SHP77 treated with DMSO at 0.1 percent for 48 hours (cell line): ENCODE measurements at places on chromosomes 12 and 14.
A peak's percentile ranks its signal among the peaks of the same experiment; 100 is the strongest.

- DNase-seq, result no peak
Observed at GRCh38 chr12:100266585-100266834, 369 bp downstream of the DEPDC4 start.

- DNase-seq, result no peak
Observed at GRCh38 chr12:131825146-131825892, 2.9 kb upstream of the MMP17 start.

DNA sequence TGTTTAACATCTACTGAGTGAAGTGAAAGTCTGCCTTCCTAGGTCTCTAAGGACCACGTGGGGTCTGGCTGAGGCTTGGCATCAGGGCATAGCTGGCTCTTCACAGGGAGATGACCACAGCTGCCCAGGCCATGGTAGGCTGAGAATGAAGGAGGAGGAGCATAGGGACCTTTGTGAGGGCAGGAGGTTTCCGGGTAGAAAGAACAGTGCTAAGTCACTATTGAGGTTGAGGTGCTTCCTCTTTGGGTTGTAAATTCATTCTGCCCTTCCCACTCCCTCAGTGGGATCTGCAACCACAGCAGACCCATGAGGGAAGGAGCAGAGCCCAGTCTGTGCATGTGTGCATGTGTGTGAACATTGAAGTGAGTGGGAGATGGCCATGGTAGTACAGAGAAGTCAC lies 909.6 kb downstream of the VRK1 start:
- DNase-seq, result no peak

DNA sequence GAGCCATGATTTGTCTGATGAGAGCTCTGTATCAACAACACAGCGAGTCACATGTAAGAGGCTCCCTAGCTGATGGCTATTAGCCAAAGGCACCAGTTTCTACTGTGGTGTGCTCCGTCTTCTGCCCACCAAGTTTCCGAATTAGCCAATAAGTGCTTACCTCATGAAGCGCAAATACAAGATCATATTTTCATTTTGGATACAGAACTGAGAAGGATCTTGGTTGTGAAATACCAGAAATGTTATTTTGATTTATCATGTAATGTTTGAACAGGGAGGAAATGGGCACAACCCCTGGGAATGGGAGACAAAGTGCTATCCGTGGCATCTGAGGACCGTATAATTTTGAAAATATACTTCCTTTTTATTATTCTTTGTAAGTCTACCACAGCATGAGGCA lies 234.3 kb downstream of the DACT1 start:
- no peak for DNase-seq

DNA sequence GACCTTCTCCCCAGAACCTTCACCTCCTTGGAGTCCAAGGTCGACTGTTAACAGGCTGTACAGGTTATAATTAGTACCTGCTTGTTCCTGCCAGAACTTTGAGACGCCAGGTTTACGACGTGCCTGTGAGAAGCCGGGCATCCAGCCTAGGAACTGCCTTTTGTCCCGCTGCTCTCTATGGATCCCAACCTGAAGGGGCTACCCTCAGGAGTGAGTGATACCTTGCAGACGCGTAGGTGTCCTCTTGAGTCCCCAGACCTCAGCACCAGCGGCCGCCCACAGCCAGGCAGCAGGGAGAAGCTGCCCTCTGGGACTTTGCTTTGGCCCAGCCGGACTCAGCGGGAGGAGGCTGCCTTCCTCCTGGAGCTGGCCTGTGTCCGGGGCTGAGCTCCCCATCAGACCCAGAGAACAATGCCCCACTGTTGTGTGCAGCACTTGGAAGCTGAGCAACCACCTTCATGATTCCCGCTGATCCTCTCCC lies 16.2 kb downstream of the SYNE3 start:
- DNase-seq, result no peak

- DNase-seq, result no peak
Observed at GRCh38 chr14:78092040-78092439, 78.1 kb upstream of the NRXN3 start.

- DNase-seq, result no peak
Observed at GRCh38 chr12:21576431-21576830, 28.2 kb downstream of the GYS2 start.

GRCh38 chr12:80551897-80552296 lies 107.9 kb downstream of the PTPRQ start:
- no peak for DNase-seq

- DNase-seq, result no peak
Observed at GRCh38 chr14:61429316-61429715, 107.9 kb downstream of the PRKCH start.

- DNase-seq, result peak; percentile 69
Observed at GRCh38 chr12:87368259-87368658, 660.9 kb downstream of the C12orf50 start.

- no peak for DNase-seq
Observed at GRCh38 chr12:67457136-67457535, 188.0 kb downstream of the CAND1 start.

GRCh38 chr12:127582074-127582473 lies 684.9 kb upstream of the TMEM132C start:
- no peak for DNase-seq

DNA sequence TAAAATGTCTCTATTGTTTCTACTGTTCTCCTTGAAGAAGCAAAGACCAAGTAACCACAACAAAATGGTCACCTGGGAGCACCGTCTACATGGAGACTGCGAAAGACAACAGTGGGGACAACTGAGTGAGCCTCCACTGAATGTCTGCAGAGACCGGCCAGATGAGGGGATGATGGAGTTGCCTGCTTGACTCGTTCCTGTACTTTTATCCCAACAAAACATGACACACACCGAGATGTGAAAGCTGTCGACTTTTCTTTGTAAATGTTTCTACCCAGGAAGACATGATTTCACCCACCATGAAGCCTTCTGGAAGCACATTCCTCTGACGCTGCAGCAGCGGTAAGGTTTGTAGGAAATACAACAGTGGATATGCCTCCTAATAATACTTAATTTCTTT lies 66.9 kb downstream of the FOXN3 start:
- no peak for DNase-seq

GRCh38 chr12:117525766-117526165 lies 164.3 kb upstream of the NOS1 start:
- DNase-seq, result no peak

DNA sequence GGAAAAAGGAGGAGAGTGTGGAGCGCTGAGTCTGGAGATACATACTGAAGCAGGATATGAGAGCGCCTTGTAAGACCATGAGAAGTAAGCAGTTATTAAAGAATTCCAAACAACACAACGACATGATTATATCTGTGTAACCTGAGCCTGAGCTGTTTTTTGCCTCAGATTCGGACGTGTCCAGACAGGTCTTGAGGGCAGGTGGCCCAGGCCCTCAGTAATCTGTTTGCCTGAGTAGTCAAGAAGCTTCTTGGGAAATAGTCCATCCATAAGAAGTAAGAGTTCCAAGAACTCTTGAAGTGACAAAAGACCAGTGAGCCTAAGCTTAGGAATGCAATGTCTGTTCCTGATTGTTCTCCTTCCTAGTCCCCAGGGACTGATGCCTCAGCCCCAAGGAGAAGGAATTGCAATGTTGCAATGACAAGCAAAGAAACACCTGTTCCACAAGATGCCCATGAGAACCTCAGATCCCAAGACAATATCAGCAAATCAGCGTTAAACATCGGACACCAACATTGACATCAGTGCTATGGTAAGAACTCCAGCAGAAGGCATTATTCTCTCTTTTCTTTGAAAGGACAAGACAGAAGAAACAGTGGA lies 34.7 kb upstream of the ADAMTS20 start:
- DNase-seq, result no peak

DNA sequence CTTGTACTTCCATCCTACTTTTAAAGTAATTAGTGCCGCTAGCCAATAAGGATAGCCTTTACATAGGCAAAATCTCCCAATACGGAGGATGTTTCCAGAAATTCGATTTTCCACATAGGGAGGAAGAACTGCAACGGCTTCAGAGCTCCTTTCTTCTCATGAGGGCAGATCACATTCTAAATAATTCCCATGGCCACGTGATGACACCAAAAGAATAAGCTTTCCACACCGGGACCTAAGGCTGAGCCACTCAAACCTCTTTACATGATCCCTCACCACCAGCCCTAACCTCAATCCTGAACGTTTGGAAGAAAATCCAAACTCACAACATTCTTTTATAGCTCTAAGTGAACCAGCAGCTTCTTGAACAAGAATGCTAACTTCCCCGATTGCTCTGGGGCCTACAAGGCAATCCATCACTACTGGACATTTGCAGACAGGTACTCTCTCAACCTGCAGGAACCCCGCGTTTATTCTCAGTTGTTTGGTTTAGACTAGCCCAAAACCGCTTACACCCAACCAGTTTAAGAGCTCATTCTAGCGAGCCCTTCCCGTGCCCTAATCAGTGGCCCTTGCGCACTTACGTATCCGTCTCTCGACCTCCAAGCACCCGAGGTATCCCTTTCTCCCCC lies 884 bp downstream of the CAPRIN2 start:
- peak; percentile 56 for DNase-seq

DNA sequence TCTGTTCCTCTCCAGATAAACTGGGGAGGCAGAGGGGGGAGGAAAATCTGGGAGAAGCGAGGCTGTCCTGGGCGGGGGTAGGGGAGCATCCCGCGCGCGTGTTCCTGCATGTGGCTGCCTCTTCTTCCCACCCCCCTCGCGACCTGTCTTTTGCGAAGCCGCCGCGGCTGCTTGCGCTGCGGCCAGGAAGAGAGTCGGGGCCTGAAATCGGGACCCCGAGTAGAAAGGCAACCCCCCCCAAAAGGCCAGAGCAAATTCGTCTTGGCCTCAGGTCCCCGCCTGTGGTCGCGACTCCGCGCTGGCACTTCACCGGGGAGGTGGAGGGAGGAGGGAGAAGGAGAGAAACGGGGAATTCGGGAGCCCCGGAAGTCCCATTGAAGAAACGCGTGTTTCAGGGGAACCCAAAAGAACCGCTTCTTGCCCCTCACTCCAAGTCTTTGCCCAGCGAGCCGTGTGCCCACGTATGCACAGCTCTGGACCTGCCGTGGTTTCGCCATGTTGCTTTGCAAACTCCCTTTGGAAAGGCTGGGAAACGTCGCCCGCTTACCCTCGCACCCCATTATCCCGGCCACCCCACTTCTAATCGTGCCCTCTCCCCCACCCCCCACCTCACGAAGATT lies 944 bp downstream of the CCND2 start:
- no peak for DNase-seq

DNA sequence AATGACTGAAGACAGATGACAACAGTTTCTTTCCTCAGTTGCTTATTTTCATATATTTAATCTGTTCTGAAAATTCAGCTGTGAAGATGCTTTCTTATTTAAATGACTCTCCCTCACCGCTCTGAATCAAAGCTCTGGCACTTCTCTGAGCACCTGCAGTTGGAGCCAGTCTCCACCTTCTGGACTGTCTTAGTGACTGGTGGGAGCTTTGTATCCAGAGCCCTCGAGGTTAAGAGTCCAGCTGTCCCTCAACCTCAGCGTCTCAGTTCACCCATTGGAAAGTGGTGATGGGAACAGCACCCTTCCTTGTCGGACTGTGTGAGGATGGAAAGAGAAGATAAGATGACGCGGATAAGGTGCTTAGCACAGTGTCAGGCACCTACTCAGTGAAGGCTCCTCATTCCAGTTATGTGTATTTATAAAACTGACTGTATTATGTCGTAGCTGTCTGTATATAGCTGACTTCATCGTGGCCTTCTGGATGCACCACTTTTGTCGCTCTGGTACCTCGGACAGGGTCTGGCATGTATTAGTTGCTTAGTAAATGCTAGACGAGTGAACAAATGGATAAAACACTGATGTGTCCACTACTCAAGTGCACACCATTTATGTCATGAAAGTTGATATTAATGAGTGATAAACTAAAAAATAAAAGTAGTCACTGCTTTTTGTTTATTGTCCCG lies 34.5 kb downstream of the ELK3 start:
- DNase-seq, result no peak

DNA sequence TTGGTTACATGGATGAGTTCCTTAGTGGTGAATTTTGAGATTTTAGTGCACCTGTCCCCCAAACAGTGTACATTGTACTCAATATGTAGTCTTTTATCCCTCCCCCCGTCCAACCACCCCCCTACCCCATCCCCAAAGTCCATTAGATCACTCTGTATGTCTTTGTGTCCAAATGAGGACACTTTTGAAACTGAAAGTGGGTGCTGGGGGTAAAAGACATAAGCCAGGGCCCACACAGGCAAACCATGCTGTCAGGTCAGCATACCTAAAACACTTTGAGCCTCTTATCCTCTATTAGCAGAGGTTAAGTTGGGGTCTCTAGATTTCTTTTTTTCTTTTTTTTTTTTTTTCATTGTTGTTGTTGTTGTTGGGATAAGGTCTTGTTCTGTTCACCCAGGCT lies 31.3 kb upstream of the KICS2 start:
- no peak for DNase-seq

- no peak for DNase-seq
Observed at GRCh38 chr12:31970199-31970598, 11.0 kb downstream of the RESF1 start.

DNA sequence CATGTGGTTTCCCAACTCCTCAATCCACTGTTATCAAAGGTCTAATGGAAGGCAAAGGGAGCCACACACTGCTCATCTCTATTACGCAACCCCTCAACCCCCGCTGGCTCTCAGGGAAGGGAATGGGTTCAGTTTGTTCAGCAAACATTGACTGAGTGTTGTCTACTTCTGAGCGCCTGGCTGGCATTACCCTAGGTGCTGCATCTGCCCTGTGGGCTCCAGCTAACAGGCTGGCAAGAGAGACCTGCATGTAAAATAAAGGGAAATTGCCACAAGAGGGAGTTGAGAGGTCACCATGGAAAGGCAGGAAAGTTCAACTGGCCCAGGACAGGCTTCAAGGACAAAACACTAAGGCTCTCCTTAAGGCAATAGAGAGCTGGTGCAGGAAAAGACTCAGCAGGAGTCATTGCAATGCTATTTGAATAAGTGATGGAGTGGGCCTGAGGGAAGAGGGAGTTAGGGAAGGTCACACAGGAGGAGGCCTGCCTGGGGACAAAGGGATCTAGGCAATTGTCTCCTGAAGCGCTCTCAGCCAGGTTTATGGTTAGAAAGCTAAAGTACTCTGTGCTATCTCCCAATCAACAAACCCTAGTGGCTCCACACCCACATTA lies 5.5 kb upstream of the ZNF740 start:
- peak; percentile 78 for DNase-seq

DNA sequence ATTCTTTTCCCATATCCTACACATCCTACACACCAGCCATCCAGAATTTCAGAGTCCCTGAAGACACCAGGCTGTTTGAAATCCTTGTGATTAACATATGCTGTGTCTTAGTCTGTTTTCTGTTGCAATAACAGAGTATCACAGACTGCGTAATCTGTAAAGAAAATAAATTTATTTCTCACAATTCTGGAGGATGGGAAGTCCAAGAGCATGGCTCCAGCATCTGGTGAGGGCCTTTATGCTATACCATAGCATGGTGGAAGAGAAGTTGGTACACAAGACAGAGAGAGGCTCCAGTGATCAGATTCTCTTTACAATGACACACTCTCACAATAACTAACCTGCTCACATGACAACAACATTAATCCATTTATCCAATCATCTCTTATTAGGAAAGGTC lies 4.1 kb downstream of the ART4 start:
- DNase-seq, result no peak

- DNase-seq, result peak; percentile 79
Observed at GRCh38 chr14:55356913-55357312, 54.7 kb downstream of the ATG14 start.
